ENCODE measurements at places on chromosomes 1 and 21. TPM values are rescaled to one million over a fixed set of nuclear protein-coding genes. Genes with fewer than 3 reads are reported as not detected.

GPR161 gene
- total RNA-seq, result not detected

GOLPH3L gene
- total RNA-seq, result 28.4 TPM

LCE3D gene
- not detected for total RNA-seq

DNA sequence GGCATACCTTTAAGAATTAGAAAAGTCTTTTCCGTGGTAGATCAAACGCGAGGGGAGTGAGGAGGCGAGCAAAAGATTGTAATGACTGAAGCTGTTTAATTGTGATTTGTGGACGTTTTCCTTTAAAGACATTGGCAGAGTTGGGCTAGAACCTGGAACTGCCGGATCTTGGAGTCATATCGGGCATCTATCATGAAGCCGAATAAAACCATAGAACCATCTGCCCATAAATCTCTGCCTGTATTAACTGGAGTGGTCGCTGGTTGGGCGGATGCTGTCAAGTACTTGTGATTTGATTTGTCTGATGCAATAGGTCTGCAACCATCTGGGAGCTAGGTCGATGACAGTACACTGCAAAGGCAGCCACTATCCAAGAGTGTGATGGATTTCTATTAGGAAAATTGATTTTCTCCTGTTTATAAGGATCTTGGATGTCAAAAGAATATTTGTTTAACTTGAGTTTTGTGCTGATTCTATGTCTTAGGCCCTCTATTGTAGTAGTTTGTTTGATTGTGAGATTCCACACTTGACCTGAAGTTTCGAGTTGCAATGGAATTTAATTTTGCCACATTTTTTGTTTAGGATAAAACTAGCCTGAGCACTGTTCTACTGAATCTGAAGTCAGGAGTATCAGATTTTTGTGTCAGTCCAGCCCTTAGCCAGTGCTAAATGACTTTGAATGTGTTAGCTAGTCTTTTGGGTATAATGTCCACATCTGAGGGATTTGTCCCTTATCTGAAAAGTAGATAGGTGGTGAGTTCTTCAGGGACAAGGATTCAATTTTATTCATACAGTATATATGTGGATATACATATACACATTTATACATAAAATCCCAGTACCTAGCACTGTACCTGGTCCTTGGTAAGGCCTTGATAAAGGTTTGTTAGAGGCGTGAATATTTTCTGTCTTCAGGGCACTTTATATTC lies 1.2 kb downstream of the SARS1 start:
- peak; percentile 93 for DNase-seq

GRCh38 chr1:160675641-160676410 lies 29.0 kb upstream of the SLAMF1 start:
- peak; percentile 90 for DNase-seq

GRCh38 chr1:183986941-183987340 lies 50.6 kb downstream of the COLGALT2 start:
- DNase-seq, result no peak

DNA sequence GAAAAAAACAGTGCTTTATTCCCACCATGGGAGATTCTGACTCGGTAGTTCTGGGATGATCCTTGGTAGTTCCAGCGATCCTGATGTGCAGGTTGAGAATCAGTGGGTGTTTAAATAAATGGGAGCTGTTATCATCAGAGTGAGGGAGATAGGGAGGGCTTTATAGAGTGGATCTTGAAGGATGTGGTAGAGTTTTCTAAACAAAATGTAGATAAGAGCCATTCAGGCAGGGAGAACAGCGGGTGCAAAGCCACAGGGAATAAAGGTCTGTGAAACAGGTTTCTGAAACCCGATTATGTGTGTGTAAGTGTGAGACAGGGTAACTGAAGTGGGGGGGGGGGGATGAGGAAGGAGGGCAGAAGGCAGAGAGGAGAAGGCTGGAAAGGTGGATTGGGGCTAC lies 75.8 kb upstream of the ADAR start:
- no peak for DNase-seq

ENAH gene
- total RNA-seq, result 18.1 TPM

ARTN gene
- total RNA-seq, result 1.2 TPM

Data from OCI-LY7 (cell line).